ENCODE measurements at places on chromosomes 1 and 21.

DNA sequence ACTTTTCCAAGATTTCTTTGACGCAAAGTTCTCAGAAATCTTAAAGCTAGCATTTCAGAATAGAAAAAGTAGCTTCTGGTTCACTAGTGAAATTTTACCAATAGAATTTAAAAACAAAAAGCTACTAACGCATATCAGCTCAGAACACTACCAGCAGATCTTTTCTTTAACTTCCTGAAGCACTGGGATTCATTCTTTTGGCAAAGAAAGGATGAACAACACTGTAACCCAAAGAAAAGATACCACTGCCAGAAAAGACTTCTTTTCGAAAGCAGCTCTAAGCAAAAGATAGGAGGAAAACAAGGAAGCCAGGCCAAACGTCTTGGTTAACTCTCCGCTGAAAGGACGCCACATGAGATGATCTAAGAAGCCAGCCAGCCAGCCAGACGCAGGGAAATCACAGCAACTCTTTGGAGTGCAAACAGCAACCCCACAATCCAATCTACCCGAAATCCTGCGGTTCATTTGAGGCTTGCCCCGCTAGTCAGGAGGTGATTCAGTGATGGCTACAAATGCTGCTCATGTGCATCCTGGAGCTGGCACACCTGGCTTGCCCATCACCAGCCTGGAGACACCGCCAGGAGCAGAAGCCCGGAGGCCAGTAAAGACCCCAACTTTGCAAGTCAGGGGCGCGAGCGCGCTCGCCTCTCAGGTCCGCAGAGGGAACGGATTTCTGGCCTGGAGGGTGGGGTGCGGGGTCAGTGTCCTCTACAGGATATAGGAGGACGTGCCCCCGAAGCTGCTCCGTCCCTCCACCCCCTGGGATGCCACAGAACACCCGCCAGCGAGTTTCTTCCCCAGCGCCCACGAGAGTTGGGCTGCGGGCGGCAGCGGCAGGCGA lies 812 bp downstream of the NBPF1 start:
- DNase-seq = peak; percentile 77

GRCh38 chr1:54871275-54872035 lies 15.5 kb downstream of the DHCR24 start:
- no peak for DNase-seq

GRCh38 chr1:100449477-100449876 lies 88.5 kb upstream of the GPR88 start:
- DNase-seq = no peak

DNA sequence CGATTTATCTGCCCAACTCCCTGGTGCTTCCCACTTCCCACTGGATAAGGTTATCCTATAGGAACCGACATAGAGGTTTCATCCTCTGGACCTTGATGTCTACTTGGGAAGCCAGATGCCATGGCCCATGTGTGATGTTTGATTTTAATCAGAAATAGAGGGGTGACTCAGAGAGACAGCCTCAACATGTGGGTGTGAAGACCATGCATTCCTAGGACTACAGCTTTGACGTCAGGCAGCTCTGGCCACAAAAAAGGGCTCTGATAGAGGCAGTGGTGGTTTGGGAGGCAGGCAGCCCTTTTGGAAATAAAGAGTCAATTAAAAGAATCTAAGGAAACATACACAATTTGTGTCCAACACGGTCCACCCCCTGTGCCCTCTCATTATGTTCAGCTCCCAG lies 5.2 kb upstream of the SH2D2A start:
- no peak for DNase-seq

DNA sequence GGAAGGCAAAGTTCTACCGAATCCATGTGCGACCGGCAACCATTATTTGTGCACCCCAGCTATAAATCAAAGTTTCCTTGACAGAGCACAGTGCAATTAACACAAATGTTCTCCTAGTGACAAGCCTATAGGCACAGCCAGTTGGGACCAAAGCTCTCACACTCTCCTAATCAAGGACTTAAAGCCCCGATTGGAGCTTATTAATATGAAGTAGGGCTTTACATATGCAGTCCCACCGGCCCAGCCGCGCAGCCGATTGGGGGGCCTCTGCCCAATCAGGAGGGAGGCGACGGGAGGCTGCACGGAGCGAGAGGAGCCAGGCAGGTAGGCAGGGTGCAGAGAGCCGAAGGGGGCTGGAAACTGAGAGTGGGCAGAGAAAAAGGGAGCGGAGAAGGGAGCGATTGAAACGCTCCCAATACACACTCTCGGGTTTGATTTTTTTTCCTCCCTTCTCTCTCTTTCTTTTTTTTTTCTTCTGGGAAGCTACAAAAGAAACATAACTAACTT lies at the start of gene ESRRG:
Gene ESRRG (minus strand): TSS at position 156 of the 507 bp plus-strand sequence. CDS start 130 bp downstream, at position 26.
- peak; percentile 88 for DNase-seq

DNA sequence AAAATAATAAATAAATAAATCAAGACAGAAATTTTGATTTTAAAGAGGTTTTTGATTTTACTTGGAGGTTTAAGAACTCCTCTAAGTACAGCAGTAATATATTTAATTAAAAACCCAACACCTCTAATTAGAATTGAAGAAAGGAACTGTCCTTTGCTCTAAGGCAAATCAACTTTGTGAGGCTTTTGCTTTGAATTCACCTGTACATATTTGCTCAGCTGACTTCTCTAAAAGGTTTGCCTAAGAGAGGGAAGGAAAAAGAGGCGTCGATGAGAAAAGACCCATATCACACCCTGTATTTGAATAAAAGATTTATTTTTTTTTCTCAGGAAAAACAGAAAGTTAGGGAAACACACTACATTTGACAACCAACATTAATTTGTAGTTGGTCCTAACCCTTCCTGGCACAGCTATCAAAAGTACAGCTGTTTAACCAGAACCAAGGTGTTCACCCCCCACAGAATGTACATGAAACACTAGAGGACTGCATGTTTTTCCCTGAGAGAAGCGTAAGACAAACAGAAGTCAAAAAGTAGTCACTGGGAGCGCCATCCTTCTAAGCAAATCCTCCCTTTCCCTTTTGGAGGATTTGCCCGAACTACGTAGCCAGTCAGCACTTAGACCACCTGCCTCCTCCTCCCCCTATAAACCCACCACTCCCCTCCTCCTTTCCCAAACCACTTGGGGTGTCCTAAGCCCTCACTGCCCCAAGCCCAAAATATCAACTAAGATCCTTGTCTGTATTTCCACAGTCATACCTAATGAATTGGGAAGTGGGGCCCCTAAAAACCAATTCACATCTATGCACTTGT lies 4.9 kb downstream of the MCL1 start:
- no peak for DNase-seq

- DNase-seq = peak; percentile 53
Measured at GRCh38 chr1:166952002-166952746, 23.2 kb downstream of the ILDR2 start.

GRCh38 chr1:213201380-213202155 lies 150.5 kb downstream of the RPS6KC1 start:
- DNase-seq = no peak

DNA sequence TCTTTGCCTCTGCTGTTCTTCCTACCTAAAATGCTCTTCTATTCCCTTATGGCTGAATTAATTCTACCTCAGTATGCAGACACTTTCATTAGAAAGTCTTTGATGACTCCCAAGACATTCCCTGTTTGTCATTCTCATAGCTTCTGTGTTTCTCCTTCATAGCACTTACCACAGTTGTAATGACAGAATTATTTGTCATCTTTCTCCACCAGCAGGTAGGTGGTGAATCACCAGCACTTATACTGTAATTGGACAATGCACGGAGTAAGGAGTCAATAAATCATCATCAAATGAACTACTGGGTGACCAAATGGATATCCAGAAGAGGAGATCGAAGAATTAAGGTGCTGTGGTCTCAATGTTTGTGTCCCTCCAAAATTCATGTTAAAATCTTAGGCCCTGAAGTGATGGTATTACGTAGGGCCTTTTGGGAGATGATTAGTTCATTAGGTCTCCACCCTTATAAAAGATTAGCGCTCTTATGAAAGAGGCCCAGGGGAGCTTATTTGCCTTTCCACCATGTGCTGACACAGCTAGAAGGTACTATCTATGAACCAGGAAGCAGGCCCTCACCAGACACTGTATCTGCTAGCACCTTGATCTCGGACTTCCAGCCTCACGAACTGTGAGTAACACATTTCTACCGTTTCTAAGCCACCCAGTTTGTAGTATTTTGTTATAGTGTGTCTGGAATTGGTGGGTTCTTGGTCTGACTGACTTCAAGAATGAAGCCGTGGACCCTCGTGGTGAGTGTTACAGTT lies 2.4 kb upstream of the CCT8 start:
- DNase-seq = no peak

- DNase-seq = no peak
Measured at GRCh38 chr1:27192039-27192529, 37.2 kb upstream of the SLC9A1 start.

DNA sequence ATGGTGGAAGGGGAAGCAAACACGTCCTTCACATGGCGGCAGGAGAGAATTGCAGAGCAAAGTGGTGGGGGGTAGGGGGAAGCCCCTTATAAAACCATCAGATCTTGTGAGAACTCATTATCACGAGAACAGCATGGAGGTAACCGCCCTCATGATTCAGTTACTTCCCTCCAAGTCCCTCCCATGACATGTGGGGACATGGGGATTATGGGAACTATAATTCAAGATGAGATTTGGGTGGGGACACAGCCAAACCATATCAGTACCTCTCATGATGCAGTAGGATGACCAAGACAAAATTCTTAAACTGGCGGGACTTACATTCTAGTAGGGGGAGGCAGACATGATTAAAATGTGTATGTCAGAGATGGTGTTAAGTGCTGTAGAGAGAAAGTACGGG lies 38.8 kb downstream of the WNT4 start:
- no peak for DNase-seq

DNA sequence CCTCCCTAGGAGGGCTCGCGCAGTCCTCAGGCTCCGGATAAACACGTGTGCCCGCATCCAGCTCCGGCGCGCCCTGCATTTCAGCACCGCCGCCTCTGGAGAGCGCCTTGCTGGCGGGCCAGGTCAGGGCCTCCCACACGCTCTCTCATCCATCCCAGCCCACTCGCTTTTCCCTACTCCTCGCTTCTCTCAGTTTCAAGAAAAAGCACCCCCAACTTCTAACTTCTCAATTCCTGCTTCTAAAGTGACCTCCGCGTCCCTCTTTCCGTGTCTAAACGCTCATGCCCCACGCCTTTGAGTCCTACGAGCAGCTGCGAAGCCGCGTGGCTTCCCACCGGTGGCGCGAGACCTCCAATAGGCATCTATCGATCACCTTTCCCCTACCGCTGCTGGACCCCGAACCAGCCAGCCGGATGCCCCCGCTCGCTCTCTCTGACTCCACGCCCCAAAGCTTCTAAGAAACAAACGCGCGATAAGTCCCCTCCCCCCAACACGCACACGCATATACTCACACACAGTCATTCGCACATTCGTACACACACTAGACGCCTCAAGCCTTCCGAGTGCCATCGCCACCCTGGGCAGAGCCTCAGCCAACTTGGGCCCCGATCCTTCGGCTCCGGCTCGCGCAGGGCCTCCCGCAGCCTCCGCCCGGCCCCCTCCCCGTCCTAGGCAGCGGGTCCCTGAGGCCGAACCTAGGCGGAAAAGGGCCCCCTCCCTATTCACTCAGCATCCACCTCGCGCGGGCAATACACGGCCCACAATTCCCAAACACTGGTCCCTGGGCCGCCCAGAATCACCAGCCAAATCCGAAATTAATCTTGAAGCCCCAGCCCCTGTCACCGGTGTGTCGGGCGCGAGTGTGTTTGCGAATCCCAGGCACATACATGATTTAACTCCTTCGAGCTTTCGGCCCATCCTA lies 1.1 kb downstream of the NMNAT2 start:
- peak; percentile 88 for DNase-seq

- DNase-seq = no peak
Measured at GRCh38 chr1:204523605-204524215, 7.5 kb downstream of the MDM4 start.

DNA sequence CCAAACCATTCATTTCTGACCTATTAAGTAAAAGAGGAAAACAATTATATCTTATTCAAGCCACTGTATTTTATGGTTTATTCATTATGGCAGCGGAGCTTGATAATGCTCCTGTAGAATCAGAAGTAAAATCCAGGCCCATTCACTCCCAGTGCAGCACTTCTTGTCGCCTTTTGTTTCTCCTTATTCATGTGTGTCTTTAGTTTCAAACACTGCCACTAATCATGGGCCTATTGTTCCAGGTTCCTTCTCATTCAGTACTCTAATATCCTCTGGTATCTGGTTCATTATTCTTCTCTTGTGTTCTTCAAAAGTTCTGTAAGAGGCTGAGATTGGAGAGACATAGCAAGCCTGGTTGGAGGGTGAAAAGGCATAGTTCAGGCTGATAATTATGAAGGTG lies 218.3 kb downstream of the LRRIQ3 start:
- no peak for DNase-seq

GRCh38 chr1:33347650-33347992 lies 26.7 kb upstream of the A3GALT2 start:
- DNase-seq = no peak

- DNase-seq = peak; percentile 62
Measured at GRCh38 chr1:1132042-1132950, 16.4 kb upstream of the C1orf159 start.

- DNase-seq = no peak
Measured at GRCh38 chr1:57874418-57874877, 450.6 kb upstream of the DAB1 start.

GRCh38 chr1:23854568-23854967 lies 13.5 kb downstream of the FUCA1 start:
- DNase-seq = no peak

Data from ELF-1 (cell line).